ENCODE measurements at places on chromosomes 5 and 9.

DNA sequence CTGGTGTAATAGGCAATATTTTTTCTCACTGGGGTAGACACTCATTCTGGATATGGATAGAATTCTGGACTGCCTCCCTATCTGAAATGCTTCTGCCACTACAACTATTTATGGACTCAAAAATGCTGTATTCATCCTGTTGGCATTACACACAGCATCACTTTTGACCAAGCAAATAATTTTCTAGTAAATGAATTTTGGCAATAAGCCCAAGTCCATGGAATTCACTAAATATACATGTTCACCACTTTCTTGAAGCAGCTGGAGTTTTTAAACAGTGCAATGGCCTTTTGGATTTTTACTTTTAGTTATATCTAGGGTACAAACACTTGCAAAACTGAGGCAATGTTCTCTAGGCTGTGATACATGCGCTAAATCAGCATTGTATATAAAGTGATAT, 724.9 kb upstream of the EDIL3 start:
- no peak for DNase-seq

DNA sequence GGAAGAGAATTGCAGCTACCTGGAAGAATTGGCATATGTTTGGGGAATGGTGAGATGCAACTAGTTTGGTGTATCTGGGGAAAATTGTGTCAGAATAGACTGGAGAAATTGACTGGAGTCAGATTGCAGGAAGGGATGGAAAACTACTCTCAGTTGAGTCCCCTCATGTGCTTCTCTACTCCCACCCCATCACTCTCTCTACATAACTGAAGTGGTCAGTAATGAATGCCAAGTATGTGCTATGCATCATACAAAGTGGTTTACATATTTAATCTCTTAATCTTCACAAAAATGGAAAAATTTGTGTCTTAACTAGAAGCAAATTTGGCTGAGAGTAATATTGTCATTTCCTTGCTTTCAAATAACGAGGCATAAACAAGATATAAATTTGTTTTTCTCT, 146.4 kb upstream of the TNC start:
- no peak for DNase-seq

DNA sequence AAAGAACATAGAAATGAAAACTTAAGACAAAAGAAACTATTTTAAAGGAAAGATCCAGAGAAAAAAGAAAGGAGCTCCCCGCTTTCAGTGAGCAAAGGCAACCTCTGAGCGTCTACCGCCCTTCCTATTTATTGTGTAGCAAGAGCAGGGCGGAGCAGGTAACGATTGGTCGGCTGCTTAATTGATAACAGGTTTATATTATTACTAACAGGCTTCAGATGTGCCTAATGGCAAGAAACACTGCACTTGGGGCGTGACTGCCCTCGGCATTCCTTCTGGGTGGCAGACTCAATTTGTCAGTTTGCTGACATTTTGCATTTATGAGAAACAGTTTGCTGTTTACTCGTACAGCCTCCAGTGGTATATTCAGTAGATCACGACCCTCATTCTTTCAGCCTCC, 482.7 kb upstream of the C9orf72 start:
- DNase-seq = no peak

GRCh38 chr5:39639618-39640089, 214.9 kb upstream of the DAB2 start:
- no peak for DNase-seq

- no peak for DNase-seq
Observed at GRCh38 chr5:57493034-57493433, 10.4 kb upstream of the ACTBL2 start.

GRCh38 chr9:83992407-83992806, 11.8 kb downstream of the RMI1 start:
- no peak for DNase-seq

- DNase-seq = no peak
Observed at GRCh38 chr5:35436400-35437057, 181.1 kb upstream of the SPEF2 start.

GRCh38 chr5:103010168-103010567, 109.8 kb downstream of the GIN1 start:
- no peak for DNase-seq

DNA sequence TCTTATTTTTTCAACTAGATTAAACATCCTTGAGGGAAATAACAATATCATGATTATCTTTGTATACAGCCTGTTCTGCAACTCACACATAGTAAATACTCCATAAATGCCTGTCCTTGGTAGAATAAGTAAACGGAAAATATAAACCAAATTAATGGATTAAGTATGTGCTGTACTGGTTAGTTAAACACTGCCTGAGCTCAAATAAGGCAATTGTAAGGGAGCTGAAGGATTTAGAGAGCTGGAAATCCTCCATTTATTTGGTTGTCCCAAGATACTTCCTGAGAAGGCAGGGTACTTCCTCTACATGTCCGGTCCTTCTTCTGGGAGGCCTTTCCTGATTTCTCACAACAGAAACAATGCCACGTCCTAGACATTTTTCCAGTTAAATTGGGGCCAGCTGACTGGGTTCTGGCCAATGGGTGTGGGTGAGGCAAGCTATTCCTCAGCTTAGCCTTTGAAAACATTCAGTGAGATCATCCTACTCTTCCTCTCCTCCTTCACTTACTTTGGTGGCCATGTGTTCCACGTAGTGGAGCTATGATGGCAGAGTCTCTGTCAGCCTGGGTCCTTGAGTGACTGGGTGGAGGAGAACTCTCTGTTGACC, 8.5 kb upstream of the C1QTNF3 start:
- DNase-seq = no peak

GRCh38 chr5:71652349-71652748, 65.2 kb downstream of the MCCC2 start:
- DNase-seq = no peak

- no peak for DNase-seq
Observed at GRCh38 chr5:153981905-153982605, 56.7 kb downstream of the FAM114A2 start.

GRCh38 chr5:119484884-119485283, 32.6 kb downstream of the HSD17B4 start:
- no peak for DNase-seq
